Hair follicle dermal papilla cell (primary cell): ENCODE measurements at places on chromosomes 12 and 14. TPM values are rescaled to one million over a fixed set of nuclear protein-coding genes. Genes with fewer than 3 reads are reported as not detected.

ERBB3 gene
- total RNA-seq, result 0.73 and 2.3 TPM in 2 replicates

ANO4 gene
- not detected in 2 replicates for total RNA-seq

OSBPL8 gene
- total RNA-seq, result 67.2 and 89.4 TPM in 2 replicates

MGST1 gene
- total RNA-seq, result 58.5 and 60.0 TPM in 2 replicates

NTF3 gene
- 4.4 and 5.0 TPM in 2 replicates for total RNA-seq

BCL7A gene
- total RNA-seq, result 5.7 and 6.5 TPM in 2 replicates

IL22 gene
- not detected in 2 replicates for total RNA-seq

CLEC1B gene
- not detected in 2 replicates for total RNA-seq

SRRM4 gene
- not detected in 2 replicates for total RNA-seq

TMEM119 gene
- 904 and 1,008 TPM in 2 replicates for total RNA-seq

RASSF9 gene
- 2.3 and 3.2 TPM in 2 replicates for total RNA-seq

MGP gene
- total RNA-seq, result 0.85 TPM in 1 of 2 replicates, not detected in the other
